Fibroblast of skin of back (primary cell): ENCODE measurements at places on chromosomes 1 and 21.
A peak's percentile ranks its signal among the peaks of the same experiment; 100 is the strongest.

- DNase-seq = no peak
These were observed 909.1 kb downstream of the NCAM2 start for GRCh38 chr21:21907271-21907670.

GRCh38 chr1:210328746-210329503 lies at the start of gene HHAT:
HHAT (plus strand) TSS chr1:210328902; CDS start chr1:210348976, 20,074 bp downstream.
- peak; percentile 82 for DNase-seq

DNA sequence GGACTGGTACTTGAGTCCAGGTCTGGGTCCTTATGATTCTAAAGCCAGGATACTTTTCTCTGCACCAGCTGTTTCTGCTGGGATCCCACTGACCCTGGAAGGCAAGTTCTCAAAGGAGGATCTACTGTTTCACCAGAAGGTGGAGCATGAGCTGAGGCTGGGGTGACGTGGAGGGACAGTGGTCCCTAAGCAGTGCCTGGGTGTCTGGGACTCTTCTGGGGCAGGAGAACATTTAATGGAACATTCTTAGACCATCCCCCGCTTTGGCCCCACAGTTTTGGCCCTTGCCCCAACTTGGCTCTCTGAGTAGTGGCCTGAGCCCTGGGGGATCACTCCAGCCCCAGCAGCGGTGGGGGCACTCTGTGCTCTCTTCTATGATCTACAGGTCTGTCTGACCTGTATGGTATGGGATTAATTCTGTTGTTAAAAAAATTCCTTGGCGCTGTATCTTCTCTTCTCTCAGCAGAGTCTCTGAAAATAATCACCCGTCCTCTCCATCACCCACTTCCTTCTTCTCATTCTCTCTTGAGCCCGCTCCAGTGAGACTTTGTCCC lies 60.3 kb upstream of the CSF3R start:
- no peak for DNase-seq

DNA sequence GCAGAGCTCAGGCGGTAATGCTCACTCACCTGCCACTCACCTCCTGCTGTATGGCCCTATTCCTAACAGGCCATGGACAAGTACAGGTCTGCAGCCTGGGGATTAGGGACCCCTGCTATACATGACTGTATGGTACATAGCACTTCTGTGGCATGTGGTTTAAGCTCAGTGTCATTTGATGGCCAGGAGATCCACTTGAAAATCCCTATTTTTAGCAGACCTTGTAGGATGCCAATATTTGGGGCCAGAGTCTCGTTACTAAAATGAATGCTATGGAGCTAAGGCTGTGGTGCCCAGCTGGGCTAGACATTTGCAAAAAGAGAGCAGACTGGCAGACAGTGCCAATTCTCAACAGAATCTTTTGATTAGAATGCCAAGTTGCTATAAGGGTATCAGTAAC lies 1.7 kb upstream of the ANGPTL7 start:
- no peak for DNase-seq

DNA sequence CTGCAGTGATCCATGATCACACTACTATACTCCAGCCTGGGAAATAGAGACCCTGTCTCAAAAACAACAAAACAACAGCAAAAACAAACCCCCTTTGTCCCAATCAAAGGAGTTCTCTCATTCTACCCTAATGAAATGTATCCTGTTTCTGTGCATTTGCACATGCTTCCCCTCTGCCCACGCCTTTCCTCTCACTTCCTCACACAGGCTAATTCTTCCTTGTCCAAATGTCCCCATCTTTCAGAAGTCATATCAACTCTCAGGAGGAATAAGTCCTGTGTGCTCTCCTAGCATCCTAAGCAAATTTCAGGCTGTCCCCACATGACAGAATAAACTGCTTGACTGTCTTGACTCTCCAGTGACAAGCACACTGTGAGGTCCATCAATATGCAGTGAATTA lies 8.1 kb upstream of the ATP1B1 start:
- no peak for DNase-seq

GRCh38 chr1:85445906-85446305 lies 19.1 kb downstream of the DDAH1 start:
- no peak for DNase-seq
